NCI-H2227 treated with DMSO at 0.1 percent for 48 hours (cell line): ENCODE measurements at places on chromosomes 2 and 18.

GRCh38 chr2:70356941-70357683 is 55.2 kb upstream of the FAM136A start:
- DNase-seq: no peak

DNA sequence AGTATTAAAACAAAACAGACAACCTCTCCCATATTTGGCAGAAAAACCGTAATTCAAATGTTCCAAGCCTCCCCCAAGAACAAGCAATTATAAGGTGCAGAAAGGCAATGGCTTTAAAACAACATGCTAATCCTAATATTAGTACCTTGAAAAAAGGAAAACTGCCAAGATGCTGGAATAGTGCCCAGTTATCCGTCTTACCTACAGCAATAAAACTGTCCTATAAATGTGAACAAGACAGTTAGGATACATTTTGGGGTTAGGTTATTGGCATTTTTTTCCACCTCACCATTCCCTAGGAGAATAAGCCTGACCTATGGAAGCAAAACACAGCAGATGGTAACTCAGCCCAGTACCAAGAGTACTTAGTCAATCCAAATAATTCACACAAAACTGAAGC is 83.2 kb downstream of the TCF4 start:
- no peak for DNase-seq

- DNase-seq: no peak
Observed at GRCh38 chr2:16240402-16240801, 300.1 kb downstream of the MYCN start.

GRCh38 chr18:26703170-26703930 is 155.0 kb upstream of the KCTD1 start:
- no peak for DNase-seq

- no peak for DNase-seq
Observed at GRCh38 chr18:33821503-33821902, 243.5 kb downstream of the ASXL3 start.

DNA sequence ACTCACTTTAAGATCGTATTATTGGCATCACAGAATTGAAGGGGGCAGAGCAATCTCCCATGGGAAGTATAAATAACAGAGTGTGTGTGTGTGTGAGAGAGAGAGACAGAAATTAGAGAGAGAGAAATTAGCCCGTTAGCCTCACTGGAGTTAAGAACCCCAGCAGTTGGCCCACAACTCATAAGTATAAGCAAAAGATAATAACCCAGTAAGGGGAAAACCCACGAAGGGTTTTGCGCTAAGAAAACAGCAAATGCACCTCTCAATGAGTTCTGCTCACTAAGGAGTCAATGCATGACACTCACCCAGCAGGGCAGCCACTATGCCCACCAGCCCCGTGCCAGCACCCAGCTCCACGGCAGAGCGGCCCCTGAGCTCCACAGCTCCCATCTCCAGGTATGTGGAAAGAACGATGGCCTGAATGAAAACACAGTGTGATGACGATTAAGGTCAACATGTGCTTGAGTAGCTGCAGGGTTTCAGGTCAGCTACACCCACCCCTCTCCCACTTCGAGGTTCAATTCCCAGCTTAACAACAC is 3.6 kb downstream of the METTL21A start:
- no peak for DNase-seq
